Effector memory CD8-positive, alpha-beta T cell (primary cell): ENCODE measurements at places on chromosomes 2 and 18.

- no peak for DNase-seq
Measured at GRCh38 chr2:24626131-24626530, 135.1 kb downstream of the NCOA1 start.

DNA sequence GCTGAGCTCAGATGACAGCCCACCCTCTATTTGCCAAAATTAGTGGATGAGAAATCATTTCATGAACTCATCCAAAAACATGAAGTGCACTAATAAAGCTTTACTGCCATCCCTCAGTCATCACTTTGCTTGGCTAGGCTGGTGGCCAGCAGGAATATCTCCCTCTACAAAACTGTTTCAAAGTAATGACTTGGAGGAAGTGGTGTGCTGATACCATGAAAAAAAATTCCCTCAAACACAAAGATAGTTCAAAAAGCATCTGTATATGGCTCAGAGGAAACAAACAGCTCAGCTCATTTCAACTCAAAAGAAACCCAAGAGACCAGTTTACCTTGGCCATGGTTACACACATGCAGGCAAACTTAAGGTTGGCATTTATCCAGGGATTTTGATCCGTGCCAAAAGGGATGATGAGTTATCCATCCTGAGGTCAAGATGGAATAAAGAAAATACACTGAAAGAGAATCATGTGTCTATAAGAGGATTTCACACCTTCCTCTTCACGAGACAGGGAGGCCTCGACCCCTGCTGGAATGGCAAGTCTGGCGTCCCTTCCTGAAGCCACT, 18.4 kb upstream of the WIPF1 start:
- DNase-seq: no peak

DNA sequence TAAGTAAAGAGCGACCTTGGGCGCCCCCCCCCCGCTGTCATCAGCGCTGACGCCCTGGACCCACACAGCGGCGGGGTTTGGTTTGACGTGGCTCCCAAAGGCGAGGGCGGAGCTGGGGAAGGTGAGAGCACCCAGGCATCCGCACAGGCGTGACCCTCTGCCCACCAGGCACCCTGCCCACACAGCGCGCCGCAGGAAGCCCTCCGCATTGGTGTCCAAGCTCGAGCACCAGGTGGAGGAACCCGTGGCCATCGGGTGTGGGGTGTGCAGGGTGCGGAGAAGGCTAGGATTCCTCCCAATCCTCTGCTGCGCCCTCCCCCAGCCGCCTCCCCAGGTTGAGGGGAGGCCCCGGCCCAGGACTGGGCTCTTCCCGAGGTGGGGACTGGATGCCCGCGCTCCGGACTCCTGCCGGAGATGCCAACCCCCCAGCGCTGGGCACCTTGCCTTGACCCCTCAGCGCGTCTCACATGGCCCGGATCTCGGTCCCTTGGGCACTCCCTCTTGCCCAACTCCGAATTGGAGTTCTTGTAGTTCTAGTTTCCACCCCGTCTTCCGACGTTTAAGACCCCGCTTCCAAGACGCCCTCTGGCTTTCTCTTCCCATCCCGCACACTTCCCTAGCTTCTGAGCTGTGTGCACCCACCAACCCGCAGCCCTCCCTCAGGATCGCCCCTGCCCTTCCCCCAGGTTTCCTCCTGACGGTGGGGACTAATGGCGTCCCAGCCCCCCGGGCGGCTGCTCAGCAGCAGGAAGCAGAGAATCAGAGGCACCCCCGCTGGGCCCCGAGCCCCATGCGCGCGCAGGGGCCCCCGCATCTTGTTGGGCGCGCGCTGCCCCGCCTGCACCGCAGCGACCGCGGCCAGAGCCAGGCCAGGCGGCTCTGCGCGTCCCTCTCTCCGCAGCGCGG, 25.9 kb upstream of the RESP18 start:
- DNase-seq: no peak

GRCh38 chr2:159137511-159138241, 148.8 kb downstream of the WDSUB1 start:
- DNase-seq: no peak

- no peak for DNase-seq
Measured at GRCh38 chr18:45168866-45169600, 446.2 kb upstream of the SLC14A2 start.

DNA sequence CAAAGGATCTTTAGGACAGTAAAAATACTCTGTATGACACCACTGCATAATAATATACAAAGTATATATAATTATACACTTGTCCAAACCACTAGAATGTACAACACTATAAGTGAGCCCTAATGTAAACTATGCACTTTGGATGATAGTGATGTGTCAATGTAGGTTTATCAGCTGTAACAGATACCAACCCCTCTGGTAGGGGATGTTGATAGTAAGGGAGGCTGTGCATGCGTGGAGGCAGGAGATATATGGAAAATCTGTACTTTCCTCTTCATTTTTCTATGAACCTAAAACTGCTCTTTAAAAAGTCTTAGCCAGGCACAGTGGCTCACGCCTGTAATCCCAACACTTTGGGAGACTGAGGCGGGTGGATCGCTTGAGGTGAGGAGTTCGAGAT, 37.5 kb upstream of the SP3 start:
- no peak for DNase-seq

- no peak for DNase-seq
Measured at GRCh38 chr2:234596696-234597575, 100.1 kb upstream of the ARL4C start.

GRCh38 chr2:240913810-240914644, 7.9 kb downstream of the CROCC2 start:
- peak; percentile 44 for DNase-seq

DNA sequence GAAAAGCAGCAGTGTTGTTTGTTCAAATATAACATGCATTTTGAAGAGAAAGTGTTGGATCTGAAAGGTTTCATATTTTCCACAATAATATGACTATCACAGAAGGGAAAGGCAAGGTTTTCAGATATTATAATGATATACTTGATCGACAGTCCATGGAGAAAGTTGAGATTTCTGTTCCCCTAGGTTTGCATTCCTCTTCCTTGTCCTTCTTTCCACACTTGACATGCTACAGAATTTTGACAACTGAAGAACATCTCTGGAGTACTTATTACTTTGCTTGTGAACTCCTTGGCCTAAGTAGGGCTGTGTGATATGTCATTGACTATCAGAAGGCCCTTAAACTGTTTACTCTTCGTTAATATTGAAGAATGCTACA, 46.5 kb downstream of the TMEFF2 start:
- DNase-seq: no peak

GRCh38 chr2:45412754-45413379, 198.2 kb downstream of the SRBD1 start:
- no peak for DNase-seq

- DNase-seq: no peak
Measured at GRCh38 chr2:60886991-60887390, 5.6 kb downstream of the REL start.

DNA sequence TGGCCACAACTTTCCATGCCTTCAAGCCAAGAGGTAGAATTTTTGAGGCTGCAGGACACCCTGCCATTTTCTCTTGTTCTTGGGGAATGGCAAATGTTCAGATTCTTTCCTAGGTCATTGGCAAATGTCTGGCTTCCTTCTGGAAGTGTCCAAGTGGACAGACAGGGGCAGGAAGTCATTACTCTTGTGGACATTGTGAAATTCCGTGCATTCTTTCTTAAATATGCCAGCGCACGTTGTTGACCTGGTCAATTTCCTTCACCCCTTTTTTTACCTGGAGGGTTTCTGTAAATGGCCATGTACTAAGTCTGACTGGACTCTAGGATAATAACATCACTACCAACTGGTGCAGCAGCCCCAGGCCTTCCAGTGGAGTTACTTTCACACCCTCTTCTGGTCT, 13.9 kb downstream of the ASB18 start:
- DNase-seq: no peak

DNA sequence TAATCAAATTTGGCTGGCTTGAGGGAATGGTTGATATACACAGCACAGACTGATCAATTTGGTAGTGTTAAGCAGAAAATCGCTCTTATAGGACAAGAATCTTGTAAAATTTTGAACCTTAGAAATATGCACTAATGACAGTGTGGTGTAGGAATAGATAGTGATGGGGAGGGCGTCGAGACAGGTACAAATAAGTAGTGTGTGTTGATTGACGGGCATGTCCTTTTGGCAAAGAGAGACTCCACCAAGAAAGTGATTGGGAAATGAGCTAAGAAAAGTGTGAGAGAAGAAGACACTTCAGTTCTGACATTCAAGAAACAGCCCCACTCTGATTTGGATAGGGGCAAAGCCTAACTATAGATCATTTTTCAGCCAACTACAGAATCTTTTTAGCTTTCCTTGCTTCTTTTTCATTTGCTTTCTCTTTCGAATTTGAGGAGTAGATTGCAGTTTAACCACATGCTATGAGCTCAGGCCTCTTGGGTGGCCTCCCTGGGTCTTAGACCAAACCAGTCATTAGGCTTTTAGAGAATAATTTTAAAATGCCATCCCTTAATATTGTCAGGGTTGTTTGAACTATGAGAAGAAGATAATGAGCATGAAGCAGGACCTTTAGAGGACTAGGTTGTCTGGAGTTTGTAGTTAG, 127.1 kb downstream of the CERS6 start:
- DNase-seq: no peak

DNA sequence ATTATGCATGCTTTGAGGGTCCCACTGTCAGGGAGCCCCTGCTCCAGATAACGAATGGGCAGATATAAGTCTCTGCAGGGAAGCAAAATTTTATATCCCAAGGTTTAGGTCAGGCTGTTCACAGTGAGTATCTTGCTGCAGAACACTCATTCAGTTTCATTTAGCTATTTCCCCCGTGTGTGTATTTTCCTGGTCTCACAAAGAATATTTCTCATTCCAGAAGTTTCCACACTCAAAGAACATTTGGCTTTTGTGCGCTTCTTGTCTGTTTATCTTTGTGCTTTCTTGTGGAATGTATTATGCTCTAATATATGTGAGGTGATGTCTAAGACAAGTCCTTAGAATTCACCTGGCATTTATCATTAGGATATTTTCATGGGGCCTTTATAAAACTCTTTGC, 140.4 kb upstream of the MMADHC start:
- DNase-seq: no peak

DNA sequence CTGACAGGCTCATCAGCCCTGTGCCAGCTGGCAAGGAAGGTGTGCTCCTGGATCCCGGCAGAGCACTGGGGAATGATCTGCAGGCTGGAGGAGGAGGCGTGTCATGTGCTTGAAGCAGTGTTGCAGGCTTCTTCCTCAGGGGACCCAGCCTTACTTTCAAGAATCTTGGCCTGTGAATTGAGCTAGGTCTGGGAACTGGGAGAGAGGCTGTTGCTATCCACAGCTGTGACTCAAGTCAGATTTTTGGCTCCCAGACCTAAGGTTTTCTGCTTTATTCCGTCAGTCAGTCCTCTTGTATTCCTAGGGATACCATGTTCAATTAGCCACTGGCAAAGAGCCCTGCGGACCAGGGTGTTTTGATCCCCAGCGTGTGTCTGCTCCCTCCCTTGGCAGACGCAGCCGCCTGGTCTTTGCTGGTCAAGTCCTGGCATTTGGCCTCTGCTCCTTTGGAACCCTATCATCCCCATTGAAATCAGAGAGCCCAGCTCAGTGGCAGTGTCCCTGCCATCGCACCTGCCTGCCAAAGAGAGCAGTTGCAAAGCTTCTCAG, 32.4 kb downstream of the ASB1 start:
- no peak for DNase-seq

- DNase-seq: no peak
Measured at GRCh38 chr2:203887677-203888076, 20.1 kb downstream of the CTLA4 start.

DNA sequence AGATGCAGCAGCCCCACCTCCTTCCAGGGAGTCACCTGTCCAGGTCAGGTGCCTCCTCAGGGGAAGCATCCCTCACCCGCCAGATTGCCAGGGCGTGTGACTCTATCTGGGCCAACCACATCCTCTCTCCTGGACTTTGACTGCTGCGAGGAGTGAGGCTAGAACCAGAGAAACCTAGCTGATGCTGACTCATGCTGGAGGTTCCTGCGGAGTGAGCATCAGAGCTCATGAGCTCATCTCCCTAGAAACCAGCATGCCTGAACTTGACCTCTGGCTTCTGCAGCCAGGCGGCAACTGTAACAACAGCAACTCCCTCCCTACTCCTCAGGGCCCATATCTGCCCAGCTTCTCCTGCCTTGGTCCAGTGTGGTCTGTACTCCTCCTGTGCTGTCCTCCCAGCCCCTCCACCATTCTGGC, 28.3 kb upstream of the NT5DC4 start:
- peak; percentile 40 for DNase-seq

- no peak for DNase-seq
Measured at GRCh38 chr2:216693414-216694080, 1.8 kb downstream of the IGFBP5 start.

DNA sequence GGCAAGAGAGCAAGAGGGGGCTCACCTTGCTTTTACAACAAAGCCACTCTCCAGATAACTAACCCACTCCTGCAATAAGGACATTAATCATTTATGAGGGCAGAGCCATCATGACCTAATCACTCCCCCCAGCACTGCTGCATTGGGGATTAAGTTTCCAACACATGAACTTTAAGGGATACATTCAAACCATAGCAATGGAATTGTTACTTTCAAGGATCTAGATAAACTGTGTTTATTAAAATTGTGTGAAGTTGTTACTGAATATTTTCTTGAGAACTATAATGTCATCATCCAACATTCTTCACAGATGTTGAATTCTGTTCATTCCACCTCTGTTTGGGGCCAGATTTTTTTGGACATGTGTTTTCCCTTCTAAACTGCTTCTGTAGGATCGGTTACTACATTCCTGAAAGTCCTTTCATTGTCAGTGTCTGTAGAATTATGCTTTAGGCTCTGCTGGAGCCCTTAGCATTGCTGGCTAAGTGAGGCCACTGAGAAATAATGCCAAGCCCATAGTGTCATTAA, 50.4 kb downstream of the SPATS2L start:
- no peak for DNase-seq

- no peak for DNase-seq
Measured at GRCh38 chr2:39512941-39513340, 75.9 kb upstream of the MAP4K3 start.

GRCh38 chr2:239181074-239181902, 219.5 kb downstream of the HDAC4 start:
- no peak for DNase-seq

DNA sequence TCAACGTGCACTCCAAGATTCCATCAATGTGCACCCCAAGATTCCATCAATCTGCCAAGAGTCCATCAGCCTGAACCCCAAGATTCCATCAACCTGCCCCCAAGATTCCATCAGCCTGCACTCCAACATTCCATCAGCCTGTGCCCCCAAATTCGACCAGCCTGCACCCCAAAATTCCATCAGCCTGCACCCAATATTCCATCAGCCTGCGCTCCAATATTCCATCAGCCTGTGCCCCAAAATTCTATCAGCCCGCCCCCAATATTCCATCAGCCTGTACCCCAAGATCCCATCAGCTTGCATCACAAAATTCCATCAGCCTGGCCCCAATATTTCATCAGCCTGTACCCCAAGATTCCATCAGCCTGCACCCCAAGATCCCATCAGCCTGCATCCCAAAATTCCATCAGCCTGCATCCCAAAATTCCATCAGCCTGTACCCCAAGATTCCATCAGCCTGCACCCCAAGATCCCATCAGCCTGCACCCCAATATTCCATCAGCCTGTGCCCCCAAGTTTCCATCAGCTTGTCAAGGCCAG, 92.1 kb upstream of the PXDN start:
- DNase-seq: no peak
